ENCODE measurements at places on chromosomes 13 and 19. TPM values are rescaled to one million over a fixed set of nuclear protein-coding genes. Genes with fewer than 3 reads are reported as not detected.

The FCGBP gene
- 12.7 TPM for polyA plus RNA-seq

GRCh38 chr13:73058432-73058735, 421 bp upstream of the KLF5 start:
- no peak for DNase-seq

GRCh38 chr19:15358918-15359317, 20.7 kb downstream of the AKAP8 start:
- no peak for DNase-seq

- no peak for DNase-seq
Measured at GRCh38 chr13:31611214-31611613, 128.1 kb upstream of the RXFP2 start.

- no peak for DNase-seq
Measured at GRCh38 chr13:106108346-106108745, 427.1 kb downstream of the EFNB2 start.

- no peak for DNase-seq
Measured at GRCh38 chr19:29326351-29326750, 113.4 kb upstream of the UQCRFS1 start.

- no peak for DNase-seq
Measured at GRCh38 chr19:2533686-2534422, 57.9 kb downstream of the GADD45B start.

DNA sequence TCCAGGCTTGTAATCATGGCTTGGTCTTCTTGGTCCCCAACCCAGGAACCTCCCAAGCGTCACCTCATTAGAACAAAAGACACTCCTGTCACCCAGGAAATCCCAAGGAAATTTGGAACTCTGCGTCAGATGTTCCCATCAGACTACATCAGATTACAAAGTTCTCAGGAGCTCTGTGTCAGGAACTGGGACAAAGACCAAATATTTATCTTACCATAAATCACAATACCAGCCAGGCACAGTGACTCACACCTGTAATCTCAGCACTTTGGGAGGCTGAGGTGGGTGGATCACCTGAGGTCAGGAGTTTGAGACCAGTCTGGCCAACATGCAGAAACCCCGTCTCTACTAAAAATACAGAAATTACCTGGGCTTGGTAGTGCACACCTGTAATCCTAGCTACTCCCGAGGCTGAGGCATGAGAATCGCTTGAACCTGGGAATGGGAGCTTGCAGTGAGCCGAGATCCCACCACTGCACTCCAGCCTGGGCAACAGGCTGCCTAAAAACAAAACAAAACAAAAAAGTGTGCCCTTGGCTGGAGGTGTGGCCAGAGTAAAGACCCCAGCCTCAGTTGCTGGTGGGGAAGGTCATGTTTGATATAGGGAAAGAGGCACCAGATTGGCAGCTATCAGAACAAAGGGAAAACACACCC, 16.7 kb upstream of the CCDC124 start:
- no peak for DNase-seq

DNA sequence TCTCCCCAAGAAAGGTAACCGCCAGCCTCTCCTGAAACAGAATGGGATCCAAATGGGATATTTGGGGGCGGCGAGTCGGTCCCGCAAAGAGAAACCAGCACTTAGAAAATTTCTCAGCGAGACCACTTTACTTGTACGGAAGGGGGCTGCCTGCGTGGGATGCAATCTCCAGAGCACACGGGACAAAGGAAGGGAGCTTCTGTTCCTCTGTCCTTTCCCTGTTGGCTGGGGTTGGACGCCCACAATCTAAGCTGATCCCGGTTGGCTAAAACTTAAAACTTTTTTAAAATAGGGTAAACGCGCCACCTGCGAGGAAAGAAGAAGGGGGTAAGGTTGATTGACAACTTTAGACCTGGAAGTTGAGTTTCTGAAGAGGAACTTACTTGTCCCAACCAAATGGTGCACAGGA, 826 bp upstream of the BSG start:
- no peak for DNase-seq

DNA sequence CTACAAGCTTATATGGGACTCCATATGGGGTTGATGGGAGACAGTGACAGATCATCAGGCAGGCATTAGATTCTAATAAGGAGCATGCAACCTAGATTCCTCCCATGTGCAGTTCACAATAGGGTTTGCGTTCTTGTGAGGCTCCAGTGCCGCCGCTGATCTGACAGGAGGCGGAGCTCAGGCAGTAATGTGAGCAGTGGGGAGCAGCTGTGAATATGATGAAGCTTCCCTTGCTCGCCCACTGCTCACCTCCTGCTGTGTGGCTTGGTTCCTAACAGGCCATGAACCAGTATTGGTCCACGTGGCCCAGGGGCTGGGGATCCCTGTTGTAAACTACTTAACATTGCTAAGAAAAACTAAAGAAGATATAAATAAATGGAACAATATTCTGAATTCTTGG, 378.4 kb downstream of the KCNRG start:
- DNase-seq = no peak
